Ammon's horn (tissue), 1 donor: ENCODE measurements at places on chromosomes 2 and 18.

- DNase-seq, result no peak
These were observed 37.4 kb downstream of the TNP1 start for GRCh38 chr2:216822470-216822869.

- no peak for DNase-seq
These were observed 981 bp downstream of the C2orf66 start for GRCh38 chr2:196808083-196808665.

GRCh38 chr2:209431701-209432100, 7.9 kb downstream of the MAP2 start:
- no peak for DNase-seq

- DNase-seq, result no peak
These were observed 101.9 kb downstream of the TWIST2 start for GRCh38 chr2:238949710-238950345.

- DNase-seq, result no peak
These were observed 220.7 kb downstream of the PRKCE start for GRCh38 chr2:45872211-45872610.

DNA sequence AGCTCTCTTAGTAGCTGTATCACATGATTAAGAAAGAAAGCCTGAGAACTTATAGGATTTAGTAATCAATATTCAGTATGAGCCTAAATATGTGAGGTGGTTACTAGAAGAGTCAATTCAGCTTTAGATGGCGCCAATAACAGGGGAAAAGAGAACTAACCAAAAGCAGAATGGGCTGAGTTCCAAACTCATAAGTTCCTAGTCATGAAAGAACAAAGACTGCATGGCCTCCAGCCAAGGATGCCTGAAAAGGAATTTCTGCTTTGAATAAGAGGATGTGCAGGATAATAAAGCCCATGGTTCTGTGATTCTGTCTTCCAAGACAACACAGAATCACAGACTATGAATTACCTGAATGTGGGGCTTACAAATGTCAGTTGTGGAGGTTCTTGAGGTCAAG, 196.5 kb downstream of the SATB2 start:
- DNase-seq, result no peak

- no peak for DNase-seq
These were observed 120.7 kb upstream of the ZC3H15 start for GRCh38 chr2:186365406-186365805.

DNA sequence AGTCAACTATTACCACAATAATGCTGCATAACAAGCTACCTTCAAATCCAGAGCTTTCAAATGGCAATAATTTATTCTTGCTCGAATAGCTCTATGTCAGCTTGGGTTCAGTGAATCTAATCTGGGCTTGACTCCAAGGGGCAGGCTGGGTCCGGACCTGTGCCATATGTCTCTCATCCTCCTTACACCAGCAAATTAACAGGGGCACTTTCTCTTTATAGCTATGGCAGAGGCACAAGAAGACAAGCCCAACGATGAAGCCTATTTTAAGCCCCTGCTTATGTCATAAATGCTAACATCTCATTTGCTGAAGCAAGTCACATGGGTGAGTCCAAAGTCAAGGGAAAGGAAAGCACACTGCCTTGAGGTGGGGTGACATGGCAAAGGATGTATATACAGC, 13.3 kb upstream of the ZNF521 start:
- no peak for DNase-seq

- DNase-seq, result peak; percentile 45
These were observed 5.1 kb downstream of the SPTBN1 start for GRCh38 chr2:54461261-54461660.

DNA sequence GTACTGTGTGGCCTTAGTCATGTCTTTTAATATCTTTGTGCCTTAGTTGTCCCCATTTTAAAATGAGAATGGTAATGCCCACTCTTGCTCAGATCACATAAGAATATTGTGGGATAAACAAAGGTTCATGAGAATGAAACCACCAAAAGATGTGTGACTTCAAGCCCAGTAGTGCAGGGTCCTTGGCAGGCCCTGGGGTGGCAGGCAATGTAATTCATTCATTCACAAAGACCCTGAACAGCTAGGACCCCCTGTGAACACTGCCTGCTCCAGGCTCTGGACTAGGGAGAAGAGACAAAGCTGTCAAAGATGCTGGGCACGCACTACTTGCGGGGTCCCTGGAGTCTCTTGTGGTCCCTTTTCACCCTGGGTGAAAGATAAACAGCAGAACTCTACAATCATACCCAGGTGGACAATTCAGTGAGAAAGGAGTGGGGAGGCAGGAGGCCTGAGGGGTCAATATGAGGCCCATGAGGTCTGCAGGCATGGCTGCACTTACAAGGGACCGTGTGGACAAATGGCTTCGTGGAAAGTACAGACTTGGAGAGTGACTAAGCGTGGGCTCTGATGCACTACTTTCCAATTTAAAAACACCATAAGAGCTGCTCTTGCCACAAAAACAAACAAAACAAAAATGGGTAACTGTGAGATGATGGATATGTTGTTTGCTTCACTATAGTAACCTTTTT, 136.1 kb downstream of the SMAD7 start:
- no peak for DNase-seq

DNA sequence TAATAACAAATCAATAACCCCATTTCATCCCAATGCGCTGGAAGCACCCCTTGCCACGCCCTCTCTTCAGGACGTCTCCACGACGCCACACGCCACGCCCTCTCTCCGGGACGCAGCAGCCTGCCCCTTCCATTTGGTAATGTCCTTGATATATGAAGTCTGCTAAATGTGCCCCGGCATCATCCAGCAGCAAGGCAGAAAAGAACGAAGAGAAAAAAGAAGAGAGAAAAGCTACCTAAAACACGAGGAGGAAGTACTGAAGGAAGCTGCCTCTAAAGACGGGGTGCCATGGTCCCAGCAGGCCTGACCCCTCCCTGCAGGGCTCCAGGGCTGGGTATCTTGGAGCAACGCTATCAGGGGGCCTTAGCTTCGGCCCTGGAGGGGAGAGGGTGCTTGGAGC, 41.8 kb downstream of the CNGA3 start:
- no peak for DNase-seq

GRCh38 chr18:24078391-24078790, 60.5 kb upstream of the CABYR start:
- DNase-seq, result no peak

DNA sequence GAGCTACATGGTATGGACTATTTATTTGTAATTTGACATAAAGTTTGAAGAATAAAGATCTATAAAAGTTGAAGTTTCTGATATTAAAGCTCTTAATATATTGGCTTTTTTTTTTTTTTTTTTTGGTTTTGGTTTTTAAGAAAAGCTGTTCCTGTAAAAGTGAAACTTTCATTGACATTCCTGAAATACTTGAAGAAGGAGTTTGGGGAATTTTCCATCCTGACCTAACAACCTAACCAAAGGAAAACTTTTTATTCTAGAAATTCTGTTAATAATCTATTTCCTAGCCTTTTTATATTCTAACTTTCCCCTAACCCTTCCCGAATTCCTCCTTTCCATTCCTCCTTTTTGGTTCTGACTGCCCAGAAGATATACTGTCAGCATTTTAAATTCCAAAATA, 83.7 kb downstream of the ACSL3 start:
- DNase-seq, result no peak

DNA sequence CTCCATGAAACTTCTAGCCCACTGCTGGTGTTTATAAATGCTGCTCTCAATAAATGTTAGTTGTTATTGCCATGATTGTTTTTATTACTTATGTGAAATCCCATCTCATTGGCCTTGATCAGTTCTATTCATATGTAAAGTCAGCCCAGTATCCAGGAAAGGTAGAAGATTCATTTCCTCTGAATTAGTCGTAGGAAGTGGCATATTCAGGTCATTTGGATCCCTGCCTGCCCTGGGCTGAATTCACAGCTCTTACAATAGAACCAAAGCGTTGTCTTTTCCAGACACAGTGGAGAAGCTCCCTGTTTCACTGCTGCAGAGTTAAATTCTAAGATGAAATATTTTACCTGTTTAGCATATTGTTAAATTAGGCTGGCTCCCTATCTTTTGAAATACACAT, 70.3 kb downstream of the MAIP1 start:
- DNase-seq, result no peak

DNA sequence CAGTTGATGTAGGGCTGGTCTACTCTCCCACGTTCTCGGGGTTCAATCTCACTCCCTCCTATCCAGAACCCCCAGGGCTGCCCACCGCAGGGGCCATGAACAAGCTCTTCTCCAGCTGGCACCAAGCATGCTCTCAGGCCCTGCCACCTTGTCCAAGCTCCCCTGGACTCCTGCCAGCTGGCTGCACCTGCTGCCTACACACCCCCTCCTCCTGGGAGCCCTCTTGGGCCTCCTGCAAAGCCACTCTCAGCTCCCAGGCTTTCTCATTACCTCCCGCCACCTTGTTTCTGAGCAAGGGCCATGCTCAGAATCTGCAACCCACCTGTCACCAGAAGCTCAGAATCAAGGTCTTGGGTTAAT, 56.0 kb downstream of the HDAC4 start:
- no peak for DNase-seq

GRCh38 chr2:238523158-238524110, 96.7 kb downstream of the ASB1 start:
- no peak for DNase-seq

DNA sequence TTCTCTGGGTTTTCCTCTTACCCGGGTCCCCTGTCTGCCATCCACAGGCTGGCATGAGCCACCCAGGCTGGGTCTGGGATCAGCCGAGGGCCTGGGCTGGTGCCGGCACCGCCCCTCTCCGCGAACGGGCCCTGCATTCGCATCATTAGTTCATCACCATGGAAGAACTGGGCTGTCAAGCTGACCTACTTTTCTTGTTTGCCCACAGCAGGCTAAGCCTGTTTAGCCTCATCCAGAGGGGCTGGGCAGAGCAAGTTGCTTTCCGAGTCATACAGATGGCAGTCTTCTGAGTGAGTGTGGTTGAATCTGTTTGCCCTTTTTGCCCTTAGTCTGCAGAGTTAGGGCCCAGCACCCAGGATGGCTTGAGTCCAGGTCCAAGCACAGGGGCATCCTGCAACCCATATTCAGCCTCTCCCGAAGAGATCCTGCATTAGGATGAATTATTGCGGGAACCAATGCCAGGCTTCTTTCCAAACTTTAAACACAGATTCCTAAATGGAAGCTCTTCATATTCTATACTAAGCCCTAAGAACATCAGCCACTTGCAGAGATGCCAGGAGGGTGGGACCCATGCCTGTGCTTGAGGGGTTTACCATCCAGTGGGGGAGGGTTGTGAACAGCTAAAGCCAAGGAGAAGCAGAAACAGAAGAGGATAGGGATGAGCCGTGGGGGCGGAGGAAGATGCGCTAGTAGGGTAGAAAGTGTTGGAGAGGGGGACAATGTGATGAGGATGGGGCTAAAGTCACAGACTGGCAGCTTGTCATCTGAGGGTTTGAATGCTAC, 68.0 kb downstream of the NPAS2 start:
- DNase-seq, result peak; percentile 44

DNA sequence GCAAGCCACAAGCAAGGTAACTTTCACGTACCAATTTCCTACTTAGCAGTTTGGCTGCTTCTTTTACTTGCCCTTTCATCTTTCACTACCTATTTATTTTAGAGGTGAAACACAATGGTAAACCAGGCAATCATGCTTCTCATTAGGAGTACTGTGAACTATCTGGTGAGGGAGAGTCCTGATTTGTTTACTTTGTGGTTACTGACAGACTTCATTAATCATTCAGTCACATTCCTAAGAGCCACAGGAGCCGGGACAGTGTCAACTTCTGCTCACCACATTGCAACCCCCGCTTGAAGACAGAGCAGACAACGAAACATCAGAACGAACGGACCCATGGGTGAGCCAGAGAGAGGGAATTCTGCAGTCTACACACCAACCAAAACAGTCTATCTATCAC, 28.8 kb downstream of the TUBB6 start:
- DNase-seq, result no peak

DNA sequence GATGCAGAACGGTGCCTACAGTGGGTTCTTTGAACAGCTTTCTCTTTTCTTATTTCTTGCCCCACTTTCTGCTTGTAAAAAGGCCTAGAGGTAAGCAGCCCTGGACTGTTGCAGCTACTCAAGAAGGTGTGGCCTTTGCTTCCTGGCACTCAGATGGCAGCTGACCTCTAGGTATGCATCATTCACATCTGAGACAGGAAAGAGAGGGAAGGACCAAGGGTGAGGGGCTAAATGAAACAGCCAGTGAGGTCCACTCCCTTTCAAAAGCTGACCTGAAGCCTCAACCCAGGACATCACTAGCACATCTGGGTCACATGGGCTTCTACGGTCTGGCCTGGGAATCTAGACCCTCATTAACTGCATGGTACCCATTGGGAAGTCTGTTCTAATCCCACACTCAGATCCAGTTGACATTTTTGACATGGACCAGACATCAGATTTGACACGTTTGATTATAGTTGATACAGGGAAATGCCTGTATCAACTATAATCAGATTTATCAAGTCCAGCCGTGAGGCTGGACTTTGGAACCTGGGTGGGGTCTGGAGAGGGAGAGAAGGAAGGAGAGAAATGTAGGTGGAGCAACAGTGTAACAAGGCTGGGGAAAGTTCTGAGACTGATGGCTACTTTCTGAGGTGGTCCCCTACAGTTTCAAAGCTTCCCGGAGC, 60.2 kb downstream of the E2F6 start:
- DNase-seq, result no peak

DNA sequence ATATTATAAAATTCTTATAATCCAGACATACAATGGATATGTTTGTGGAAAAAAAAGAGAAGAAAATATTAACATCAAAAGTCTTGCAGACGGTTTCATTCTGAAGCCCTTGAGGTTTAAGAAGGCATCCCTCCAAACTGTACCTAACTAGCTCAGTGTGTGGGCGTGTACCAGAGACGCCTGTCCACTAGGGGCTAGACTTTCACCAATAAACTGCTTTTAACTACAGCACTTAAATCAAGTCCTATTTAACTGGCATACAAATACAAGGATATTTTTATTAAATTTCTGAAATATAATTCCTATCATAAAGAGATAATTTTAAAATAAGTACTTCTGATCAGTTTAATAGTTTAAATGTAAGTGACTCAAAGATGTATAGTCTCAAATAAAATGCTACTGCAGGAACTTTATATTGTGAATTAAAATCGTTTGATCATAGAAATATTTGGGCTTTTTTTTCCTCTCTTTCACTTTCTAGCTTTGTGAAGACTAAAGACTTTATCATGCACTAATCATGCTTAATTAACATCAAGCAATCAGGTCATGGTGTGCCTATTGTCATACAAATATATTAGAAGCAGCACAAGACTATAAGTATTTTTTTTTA, 437.7 kb downstream of the SATB2 start:
- peak; percentile 35 for DNase-seq

GRCh38 chr2:111898703-111899514, 502 bp downstream of the MERTK start:
- DNase-seq, result peak; percentile 28

- no peak for DNase-seq
These were observed 46.3 kb downstream of the ADCYAP1 start for GRCh38 chr18:950882-951495.

- no peak for DNase-seq
These were observed 35.7 kb upstream of the TRAPPC8 start for GRCh38 chr18:31978616-31979015.

DNA sequence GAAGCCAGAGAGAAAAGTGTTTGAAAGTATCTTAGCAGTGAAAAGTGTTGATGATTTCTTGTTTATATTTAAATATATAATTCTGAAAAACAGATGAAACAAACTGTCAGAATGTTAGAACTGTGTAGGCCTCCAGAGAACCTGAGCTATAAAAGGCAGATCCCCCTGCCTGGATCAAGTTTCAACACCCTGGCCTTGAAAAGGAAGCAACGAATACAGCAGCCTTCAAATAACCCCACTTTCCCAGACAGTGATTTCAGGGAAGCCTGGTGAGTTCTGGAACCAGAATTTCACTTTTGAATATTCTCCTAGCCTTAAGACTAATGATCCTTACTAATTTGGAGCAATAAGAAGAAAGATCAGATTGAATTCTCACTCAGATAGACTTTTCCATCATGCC, 13.3 kb upstream of the TRIM43 start:
- no peak for DNase-seq

- DNase-seq, result no peak
These were observed 436.6 kb downstream of the LRATD1 start for GRCh38 chr2:15069149-15069548.
